Smooth muscle cell of the umbilical artery (primary cell): ENCODE measurements at places on chromosomes 7 and 10. TPM values are rescaled to one million over a fixed set of nuclear protein-coding genes. Genes with fewer than 3 reads are reported as not detected.

Gene RBAK
- 9.5 and 11.7 TPM in 2 replicates for total RNA-seq

Gene ZNF503
- 6.7 and 7.7 TPM in 2 replicates for total RNA-seq

Gene SPOCK2
- total RNA-seq, result under 0.01 and 0.23 TPM in 2 replicates

Gene AOC1
- total RNA-seq, result not detected in 2 replicates

Gene PTPRZ1
- total RNA-seq, result 0.65 TPM in 1 of 2 replicates, not detected in the other

Gene FRAT2
- 2.4 and 2.7 TPM in 2 replicates for total RNA-seq

Gene SPRN
- 0.59 and 1.6 TPM in 2 replicates for total RNA-seq

Gene KDM7A
- 4.8 and 5.2 TPM in 2 replicates for total RNA-seq

Gene PRKG1
- total RNA-seq, result 40.7 and 57.0 TPM in 2 replicates

Gene ATXN7L1
- total RNA-seq, result 3.9 and 7.2 TPM in 2 replicates

Gene ITPRID1
- total RNA-seq, result not detected in 2 replicates

Gene TNS3
- 78.2 and 113 TPM in 2 replicates for total RNA-seq

Gene CDC14C
- total RNA-seq, result not detected in 2 replicates

Gene FBXO24
- total RNA-seq, result 0.30 and 0.32 TPM in 2 replicates

Gene FGF8
- total RNA-seq, result not detected in 2 replicates

Gene TES
- total RNA-seq, result 65.9 and 103 TPM in 2 replicates

Gene POT1
- total RNA-seq, result 33.3 and 34.4 TPM in 2 replicates

Gene KNDC1
- total RNA-seq, result 2.0 and 3.0 TPM in 2 replicates

Gene TFR2
- 0.83 and 0.89 TPM in 2 replicates for total RNA-seq

Gene MYH16
- under 0.01 and 0.32 TPM in 2 replicates for total RNA-seq

Gene MYO3A
- not detected in 2 replicates for total RNA-seq

Gene TMEM248
- 79.8 and 84.0 TPM in 2 replicates for total RNA-seq

Gene GIMAP8
- total RNA-seq, result under 0.01 TPM in 1 of 2 replicates, not detected in the other

Gene VWDE
- total RNA-seq, result 0.09 and 0.30 TPM in 2 replicates

Gene ZRANB1
- total RNA-seq, result 20.2 and 22.3 TPM in 2 replicates

Gene PRKCQ
- under 0.01 and 0.55 TPM in 2 replicates for total RNA-seq

Gene NAT16
- not detected in 2 replicates for total RNA-seq

Gene AQP1
- total RNA-seq, result 19.5 and 27.0 TPM in 2 replicates

Gene ATOH7
- not detected in 2 replicates for total RNA-seq

Gene AGR3
- total RNA-seq, result not detected in 2 replicates

Gene CPVL
- total RNA-seq, result 0.23 and 0.30 TPM in 2 replicates

Gene BUB3
- total RNA-seq, result 89.4 and 157 TPM in 2 replicates

Gene SLC29A4
- 5.6 and 11.1 TPM in 2 replicates for total RNA-seq

Gene CACNB2
- under 0.01 TPM in 1 of 2 replicates, not detected in the other for total RNA-seq

Gene C10orf53
- total RNA-seq, result not detected in 2 replicates

Gene POLD2
- 53.2 and 78.5 TPM in 2 replicates for total RNA-seq

Gene IMMP2L
- 10.1 and 11.0 TPM in 2 replicates for total RNA-seq

Gene HOGA1
- under 0.01 and 0.32 TPM in 2 replicates for total RNA-seq

Gene GARIN1A
- 0.89 and 1.5 TPM in 2 replicates for total RNA-seq

Gene CDHR1
- total RNA-seq, result under 0.01 and 0.18 TPM in 2 replicates

Gene CASTOR2
- 5.6 and 12.2 TPM in 2 replicates for total RNA-seq

Gene SLC25A13
- total RNA-seq, result 15.9 and 17.2 TPM in 2 replicates

Gene NPY4R
- 0.14 and 2.1 TPM in 2 replicates for total RNA-seq

Gene SNCG
- 1.8 and 3.3 TPM in 2 replicates for total RNA-seq

Gene PITX3
- total RNA-seq, result not detected in 2 replicates

Gene ELAPOR2
- total RNA-seq, result 1.8 and 8.9 TPM in 2 replicates

Gene PIK3CG
- total RNA-seq, result not detected in 2 replicates

Gene CNTNAP2
- 0.46 and 3.6 TPM in 2 replicates for total RNA-seq

Gene TMEM178B
- under 0.01 and 0.18 TPM in 2 replicates for total RNA-seq
